Osteoblast (primary cell): ENCODE measurements at places on chromosomes 1 and 21.

- peak; percentile 81 for DNase-seq
These were observed 3.1 kb downstream of the SIM2 start for GRCh38 chr21:36701756-36702621.

GRCh38 chr1:26544126-26544525, 14.6 kb downstream of the RPS6KA1 start:
- DNase-seq = no peak

DNA sequence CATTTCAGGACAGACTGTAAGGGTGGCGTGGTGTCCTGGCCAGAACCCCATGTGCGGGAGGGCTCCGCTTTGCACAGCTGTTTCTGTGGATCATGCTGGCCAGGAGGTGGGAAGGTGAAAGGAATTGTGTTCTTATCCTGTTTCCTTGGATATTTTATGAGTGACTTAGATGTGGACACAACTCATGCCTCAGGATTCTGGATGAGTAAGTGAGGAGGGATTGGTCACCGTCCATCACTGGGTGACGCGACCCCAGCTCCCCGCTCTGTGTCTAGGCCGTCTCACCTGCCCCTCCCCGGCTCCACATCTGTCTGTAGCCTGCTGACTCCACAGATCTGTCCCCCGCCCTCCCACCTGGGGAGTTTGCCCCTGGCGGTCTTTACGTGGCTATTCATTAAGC, 48.8 kb downstream of the PIK3CD start:
- DNase-seq = peak; percentile 93

GRCh38 chr1:228218513-228219244, 10.8 kb downstream of the OBSCN start:
- DNase-seq = peak; percentile 64
